Activated T-helper 17 cell treated with anti-CD3 and anti-CD28 coated beads, Interleukin-2, amount 50 U/mL, for 72 hours (primary cell): ENCODE measurements at places on chromosomes 11 and 22.
A peak's percentile ranks its signal among the peaks of the same experiment; 100 is the strongest.

GRCh38 chr22:25366876-25367466, 147.5 kb downstream of the CRYBB2 start:
- no peak for ATAC-seq

DNA sequence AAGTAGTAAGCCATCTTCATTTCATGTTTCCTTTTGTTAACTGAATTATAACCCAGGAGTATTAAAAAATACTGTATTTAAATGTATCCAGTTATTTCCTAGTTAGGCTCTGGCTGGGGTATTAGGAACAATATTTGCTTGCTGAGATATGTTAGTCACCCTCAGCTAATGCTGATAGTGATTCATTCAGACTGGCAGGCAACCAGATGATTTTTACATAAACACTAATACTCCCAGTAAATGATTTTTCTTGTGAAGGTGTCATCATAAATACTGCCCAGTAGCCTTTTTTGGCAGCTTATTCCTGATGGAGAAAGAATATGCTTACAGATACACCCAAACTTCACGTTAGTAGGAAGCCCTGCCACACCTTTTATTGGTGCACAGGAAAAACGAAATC, 8.1 kb downstream of the YWHAH start:
- ATAC-seq, result no peak

GRCh38 chr22:17946662-17947367, 77.5 kb downstream of the MICAL3 start:
- ATAC-seq, result no peak

GRCh38 chr22:29629903-29630516, 26.6 kb downstream of the NF2 start:
- ATAC-seq, result no peak

DNA sequence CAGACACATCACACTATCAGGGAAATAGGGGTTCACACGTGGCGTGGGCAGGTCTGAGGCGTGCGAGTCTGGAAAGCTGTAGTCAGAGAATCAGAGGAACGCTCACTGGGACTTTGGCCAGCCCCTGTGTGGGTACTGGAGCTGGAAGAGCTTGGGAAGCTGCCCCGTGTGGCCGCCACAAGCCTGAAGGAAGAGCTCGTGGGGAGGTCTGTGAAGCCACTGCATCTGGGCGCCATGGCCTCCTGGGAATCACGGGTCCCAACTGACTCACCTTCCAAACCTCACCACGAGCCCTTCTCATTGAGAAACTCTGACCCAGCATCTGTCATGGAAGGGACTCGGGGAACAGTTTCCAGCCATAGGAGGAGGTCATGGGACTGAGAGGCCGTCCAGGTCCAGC, 5.9 kb upstream of the MRGPRF start:
- ATAC-seq, result no peak

- ATAC-seq, result no peak
Measured at GRCh38 chr11:77080643-77081210, 14.0 kb downstream of the CAPN5 start.

DNA sequence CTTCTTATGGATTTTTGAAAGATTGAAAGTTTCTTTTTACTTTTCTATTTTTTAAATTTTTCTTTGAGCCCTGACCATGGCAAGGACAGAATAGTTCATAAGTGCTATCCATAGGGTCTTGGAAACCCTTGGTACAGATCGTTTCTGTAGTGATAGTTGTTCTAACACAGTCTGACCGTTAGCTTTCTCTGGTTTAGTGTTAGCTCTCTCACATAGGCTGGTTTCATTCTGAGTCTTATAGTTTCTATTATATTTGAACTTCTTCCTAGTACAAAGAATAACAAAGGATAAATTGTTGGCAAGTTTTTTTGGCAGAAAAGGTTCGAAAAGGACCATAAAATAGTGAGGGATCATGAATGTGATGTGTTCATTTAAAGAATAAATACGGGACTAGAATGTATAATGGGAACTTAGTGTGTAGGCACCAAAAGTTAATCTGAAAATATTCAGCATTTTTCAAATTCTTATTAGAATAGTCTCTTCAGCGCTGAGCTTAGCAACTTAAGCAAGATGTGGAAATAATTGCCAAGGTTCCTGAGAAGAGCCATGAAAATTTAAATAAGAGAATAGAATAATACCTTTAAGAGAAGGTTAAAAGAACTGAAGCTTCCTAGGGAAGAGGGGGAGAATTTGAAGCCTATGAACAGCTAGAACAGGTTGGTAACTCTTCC, 24.1 kb downstream of the FDX1 start:
- ATAC-seq, result peak; percentile 52

GRCh38 chr11:7927635-7928034, 3.4 kb downstream of the OR10A6 start:
- peak; percentile 94 for ATAC-seq

DNA sequence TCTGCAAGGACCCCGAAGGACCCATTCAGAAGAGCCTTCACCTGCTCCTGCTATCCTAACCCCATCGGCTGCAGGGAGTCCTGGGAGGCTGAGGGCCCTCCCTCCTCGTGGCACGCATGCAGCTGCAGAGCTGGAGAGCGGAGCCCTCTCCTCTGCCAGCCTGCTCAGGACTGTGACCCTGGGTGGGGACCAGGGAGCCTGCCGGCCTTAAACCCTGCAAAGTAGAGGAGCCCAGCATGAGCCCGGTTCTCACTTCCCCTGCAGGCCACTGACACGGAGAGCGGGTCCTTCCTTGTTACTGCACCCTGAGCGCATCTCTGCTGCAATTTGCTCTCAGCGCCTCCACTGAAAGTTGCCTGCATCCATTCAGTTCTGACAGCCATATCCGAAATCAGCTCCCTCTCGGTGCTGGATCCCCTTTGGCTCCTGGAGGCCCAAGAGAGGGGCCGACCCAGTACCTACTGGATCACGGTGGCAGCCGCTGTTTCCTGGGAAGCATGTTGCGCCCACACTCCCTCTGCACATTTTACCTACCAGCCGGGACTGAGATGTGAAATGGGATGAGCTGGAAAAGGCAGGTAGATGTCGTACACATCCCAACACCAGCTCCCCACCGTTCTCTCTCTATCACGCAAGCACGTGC, 312.1 kb downstream of the NTM start:
- ATAC-seq, result no peak

DNA sequence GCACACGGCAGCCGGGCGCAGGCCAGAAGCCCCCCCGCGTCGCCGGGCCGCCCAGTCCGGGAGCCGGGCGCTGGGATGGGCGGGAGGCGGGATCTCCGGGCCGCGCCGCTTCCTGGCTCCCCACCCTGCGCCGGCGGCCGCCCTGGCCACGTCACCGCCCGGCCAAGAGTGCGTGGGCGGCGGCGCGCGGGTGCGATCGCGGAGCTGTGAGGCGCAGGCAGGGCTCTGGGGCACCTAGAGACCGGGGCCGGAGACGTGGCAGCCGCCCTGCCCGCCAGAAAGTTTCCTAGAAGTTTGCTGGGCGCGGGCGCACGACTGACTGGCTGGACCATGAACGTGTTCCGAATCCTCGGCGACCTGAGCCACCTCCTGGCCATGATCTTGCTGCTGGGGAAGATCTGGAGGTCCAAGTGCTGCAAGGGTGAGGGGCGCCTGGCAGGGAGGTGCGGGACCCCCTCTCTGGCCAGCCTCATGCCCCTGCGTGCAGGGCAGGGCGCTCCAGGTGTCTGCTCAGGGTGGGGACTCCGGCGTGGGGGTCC, at the start of gene KDELR3:
Gene KDELR3 (plus strand): TSS at position 193 of the 539 bp plus-strand sequence. CDS start 138 bp downstream, at position 331.
- peak; percentile 97 for ATAC-seq

- no peak for ATAC-seq
Measured at GRCh38 chr11:16121853-16122252, 234.5 kb downstream of the SOX6 start.

- ATAC-seq, result no peak
Measured at GRCh38 chr11:64006398-64006797, 20.2 kb downstream of the OTUB1 start.

GRCh38 chr11:134987822-134988221, 575.8 kb upstream of the B3GAT1 start:
- ATAC-seq, result no peak

GRCh38 chr22:46078241-46079092, 71.9 kb upstream of the PPARA start:
- ATAC-seq, result no peak

DNA sequence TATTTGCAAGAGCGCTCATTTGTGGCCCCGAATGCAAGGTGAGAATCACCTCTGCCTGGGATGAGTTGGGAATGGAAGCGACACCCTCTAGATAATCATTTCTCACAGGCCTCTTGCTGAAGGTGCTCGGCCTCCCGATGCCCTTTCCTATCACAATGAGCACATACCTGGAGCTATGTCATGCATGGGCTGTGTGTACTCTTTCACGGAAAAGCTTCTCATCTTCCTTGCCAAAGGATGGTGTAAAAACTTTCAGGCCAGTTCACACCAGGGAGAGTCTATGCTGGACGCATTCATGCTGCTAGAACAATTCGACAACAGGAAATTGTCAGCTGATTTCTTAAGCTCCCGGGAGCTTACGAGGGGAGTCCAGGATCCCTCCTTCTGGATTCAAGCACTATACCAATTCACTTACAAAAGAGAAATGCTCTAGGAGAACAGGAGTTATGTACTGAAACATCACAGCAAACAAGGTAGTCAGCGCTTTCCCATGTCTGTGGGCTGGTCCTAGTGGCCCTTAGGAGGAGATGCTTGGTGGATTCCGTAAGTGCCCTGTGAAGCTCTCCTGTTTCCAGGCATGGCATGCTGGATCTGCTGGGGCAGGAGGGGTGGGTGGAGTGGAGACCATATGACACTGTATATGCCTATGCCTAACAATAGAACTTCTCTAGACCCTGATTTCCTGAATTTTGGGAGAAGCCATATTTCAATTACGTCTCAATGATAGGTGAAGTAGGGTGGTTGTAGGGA, 53.1 kb upstream of the B3GAT1 start:
- ATAC-seq, result no peak

DNA sequence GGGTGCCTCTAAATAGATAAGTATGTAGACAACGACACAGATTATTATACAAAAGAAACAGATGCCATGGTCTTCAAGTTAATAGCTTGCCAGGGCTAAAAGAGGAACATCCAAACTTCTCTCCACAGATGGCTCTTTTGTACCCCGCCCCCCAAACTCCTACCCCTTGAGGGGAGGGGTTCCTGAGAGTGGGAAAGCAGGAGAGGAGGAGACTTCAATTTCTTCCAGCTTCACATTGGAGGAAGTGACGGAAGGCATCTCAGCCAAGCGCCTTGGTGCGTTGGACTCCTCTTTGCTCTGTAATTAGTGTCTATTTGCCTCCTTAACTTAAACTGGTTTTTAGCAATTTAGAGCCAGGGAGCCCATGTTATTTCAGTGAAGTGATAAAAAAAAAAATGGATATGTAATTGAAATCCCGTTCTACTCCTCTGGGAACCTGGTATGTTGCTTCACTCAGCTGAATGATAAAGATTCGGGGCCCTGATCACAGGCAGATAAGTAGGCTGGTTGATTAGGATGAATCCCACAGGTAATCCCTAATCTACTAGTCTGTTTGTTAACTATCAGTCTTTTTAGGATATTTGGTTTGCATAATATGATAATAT, 580.9 kb upstream of the CADM1 start:
- ATAC-seq, result no peak

DNA sequence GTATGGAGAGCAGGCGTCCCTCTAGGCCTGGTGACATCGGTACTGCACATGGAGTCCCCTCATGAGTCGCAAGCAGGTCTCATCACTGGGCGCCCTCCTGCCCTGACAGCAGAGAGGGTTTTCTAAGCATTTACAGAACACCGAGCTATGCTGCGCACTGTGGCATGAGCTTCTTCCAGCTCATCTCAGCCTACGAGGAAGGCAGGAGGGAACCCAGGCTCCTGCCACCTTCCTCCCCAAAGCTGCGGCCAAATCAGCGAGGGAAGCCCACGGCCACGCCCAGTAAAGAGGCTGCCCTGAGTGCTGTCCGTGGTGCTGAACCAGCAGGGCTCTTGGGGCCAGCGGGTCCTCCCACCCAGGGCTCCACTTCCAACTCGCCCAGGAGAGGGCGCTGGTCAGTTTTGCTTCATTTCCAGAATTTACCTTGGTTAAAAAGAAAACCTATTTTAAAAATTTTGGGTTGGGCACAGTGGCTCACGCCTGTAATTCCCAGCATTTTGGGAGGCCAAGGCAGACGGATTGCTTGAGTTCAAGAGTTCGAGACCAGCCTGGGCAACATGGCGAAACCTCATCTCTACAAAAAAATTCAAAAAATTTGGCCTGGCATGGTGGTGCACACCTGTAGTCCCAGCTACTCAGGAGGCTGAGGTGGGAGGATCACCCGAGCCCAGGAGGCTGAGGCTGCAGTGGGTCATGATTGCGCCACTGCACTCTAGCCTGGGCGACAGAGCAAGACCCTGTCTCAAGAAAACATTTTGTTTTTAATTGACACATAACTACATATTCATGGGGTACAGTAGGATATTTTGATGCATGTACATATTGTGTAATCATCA, 34.2 kb downstream of the PHF21B start:
- peak; percentile 78 for ATAC-seq

DNA sequence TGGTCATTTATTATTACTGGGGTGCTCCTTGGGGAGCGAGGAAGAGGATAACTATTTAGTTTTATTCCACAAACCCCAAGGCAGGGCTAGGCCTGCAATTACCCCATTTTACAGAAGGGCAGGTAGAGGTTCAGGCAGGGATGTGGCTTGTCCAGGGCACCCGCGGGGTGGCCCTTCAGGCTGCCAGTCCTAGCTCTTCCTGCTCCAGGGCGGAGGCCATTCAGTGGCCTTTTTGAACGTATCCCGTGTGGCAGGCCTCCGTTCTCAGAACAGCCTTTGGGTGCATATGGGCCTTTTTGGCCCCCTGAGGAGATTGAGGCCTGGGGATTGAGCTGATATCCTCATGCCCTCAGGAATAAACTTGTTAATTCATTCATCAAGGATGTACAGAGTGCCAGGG, 66.2 kb downstream of the MPPED1 start:
- no peak for ATAC-seq

GRCh38 chr11:116792869-116793771, 1.4 kb upstream of the APOA5 start:
- no peak for ATAC-seq

DNA sequence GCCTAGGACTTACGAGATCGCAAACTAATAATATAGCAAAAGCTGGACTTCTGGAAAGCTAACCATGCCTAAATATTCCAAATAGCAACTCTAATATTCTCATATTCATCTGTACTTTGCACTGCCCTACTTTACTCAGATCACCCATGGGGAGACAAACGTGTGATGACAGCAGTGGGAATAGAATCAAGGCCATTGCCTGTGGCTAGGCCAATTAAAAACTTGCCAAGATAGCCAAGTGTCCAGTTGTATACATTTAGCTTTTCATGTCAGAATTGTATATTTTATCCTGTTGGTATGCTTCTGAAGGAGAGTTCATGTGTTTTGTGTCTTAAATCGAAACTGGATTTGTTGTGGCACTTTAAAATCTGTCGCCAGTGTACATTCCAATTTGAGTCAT, 1.2 kb upstream of the CEP126 start:
- ATAC-seq, result no peak

- ATAC-seq, result no peak
Measured at GRCh38 chr22:42468841-42469240, 36.6 kb upstream of the NFAM1 start.

GRCh38 chr11:103114836-103115235, 5.6 kb downstream of the DYNC2H1 start:
- ATAC-seq, result no peak
